Right ventricle myocardium inferior (tissue), 1 donor: ENCODE measurements at places on chromosomes 11 and 22. TPM values are rescaled to one million over a fixed set of nuclear protein-coding genes. Genes with fewer than 3 reads are reported as not detected.

Gene MS4A3
- total RNA-seq: not detected

Gene LGR4
- total RNA-seq: 32.7 TPM

Gene TRIM48
- total RNA-seq: not detected

DNA sequence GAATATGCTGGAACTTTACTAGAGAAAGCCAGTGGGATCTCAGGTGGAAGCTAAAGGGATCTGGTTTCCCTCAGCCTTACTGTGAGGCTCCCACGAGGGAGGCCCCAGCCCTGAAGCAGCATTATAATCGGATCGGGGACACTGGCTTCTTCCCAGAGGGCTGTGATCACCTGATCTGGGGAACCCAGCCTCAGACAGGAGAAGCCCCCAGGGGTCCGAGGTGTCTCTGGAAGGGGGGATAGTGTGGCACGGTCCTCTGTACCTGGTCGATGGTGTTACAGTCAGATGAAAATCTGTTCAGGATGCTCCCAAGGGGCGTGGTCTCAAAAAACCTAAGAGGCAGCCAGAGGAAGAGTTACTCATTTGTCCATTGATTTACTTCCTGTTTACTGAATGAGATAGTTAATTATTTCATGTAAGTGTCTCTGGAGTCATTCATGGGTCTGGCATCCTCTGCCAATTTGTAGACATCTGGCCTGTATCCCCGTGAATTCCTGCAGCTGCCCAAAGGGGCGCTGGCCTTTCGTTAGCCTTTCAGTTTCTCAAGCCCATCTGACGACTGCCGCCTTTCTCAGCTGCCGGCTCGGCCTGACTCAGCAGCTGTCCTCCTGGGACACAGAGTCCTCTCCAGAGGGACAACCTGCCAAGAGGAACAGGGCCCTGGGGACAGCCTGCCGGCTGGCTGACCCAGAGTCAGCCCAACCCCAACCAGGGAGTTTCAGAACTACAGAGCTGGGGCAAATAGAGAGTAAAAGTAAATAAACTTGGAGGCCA is 17.0 kb upstream of the KCNJ11 start:
- DNase-seq: peak; percentile 83

DNA sequence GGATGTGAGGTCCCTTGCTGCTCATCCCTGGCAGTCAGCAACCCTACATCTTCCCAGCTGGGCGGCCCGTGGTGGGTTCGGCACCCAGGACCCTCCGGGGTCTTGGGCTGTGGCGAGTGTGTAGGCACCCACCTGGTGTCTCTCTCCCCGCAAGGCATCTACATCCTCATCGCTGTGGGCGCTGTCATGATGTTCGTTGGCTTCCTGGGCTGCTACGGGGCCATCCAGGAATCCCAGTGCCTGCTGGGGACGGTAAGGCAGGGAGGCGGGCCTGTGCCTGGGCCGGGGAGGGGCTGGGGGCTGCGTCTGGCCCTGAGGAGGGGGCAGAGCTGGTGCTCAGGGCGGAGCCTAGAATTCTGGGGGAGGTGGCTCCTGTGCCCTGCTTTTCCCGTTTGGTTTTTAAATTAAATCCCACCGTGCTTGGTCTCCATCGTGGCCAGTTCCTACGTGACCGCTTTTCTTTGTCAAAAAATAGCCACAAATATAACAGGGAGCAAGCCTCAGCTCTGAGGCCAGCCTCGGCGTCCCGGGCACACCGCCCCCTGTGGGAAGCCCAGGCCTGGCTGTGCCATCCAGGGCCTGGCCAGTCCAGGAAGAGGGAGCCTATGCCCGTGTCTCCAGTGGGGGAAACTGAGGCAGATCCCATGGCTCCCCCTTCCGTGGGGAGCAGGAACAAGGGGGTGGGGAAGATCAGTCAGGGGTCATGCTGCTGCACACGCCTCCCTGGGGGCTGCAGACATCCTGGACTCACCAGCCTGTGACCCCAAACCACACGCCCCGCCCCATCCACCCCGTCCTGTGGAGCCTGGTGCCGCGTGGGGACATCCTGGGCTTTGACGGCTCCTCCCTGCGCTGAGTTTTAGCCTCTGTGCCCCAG is 6.4 kb upstream of the TSSC4 start:
- no peak for DNase-seq

DNA sequence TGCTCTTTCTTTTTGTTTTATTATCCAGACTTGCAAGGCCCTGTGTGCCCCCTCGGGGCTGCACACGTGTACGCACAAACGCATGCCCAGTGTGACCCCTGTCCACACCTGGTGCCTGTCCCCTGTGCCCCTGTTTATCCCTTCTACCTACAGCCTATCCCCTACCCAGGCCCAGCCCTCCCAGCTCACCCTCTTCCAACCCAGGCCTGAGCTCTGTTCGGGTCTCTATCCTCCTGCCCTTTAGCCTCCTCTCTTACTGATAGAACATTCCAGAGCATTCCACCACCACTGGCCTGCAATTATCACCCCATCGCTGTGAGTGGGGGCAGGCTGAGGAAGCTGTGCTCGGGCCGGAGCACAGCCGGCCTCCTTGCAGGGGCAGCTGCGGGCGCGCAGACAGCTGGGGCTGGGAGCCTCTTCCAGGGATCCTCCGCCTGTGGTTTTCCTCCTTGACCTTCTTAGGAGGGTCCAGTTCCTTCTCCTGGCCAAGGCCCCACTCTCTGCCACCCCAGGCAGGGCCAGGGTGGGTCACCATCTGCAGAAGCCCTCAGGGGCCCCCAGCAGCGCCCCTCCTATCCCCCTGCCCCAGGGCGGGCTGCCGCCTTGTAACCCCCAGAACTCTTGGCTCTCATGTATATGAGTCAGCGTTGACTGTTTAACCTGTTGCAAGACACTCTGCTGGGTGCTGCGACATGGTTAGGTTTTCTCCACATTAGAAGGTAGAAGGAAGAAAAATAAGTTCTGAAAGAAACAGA is 41.8 kb upstream of the KCNQ1OT1 start:
- peak; percentile 55 for DNase-seq

- no peak for DNase-seq
These were observed 17.2 kb downstream of the KCNQ1 start for GRCh38 chr11:2461956-2462542.

DNA sequence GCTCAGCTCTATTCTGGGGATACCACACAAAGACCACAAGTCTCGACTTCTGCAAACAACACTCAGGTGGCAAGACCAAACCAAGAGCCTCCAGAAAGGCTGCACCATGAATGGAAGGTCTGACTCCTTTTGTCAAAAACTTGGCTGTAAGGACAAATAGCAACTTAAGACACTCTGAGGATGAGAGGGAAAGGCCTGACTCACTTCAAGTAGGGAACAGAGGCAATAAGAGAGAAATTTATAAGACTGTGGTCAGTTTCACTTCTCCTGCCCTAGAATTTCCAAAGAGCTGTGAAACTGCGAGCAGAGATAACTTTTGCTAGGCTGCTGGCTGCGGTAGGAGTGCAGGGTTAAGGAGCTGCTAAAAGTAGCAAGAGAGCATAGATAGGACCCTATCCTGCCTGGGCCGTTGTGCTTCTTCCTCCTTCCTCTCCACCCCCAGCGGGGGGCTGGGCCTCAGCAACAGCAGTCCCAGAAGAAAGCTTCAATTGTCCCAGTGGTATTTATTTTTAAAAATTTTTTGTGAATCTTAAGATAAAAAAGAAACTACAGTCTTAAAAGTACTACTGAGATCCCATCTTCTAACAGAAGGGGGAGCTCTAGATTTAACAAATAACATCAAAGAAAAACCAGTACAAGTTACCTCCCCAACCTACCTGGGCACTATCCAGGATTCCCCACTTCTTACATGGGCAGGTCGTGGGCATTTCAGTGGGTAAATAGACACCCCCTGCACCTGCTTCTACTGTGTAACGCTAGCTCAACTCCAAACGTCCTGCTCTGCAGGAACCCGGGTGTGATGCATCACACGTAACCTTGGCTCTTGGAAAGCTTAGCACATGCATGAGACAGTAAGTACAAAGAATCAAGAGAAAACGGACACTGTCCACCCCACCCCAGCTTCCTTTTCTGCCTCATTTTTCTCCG is 66.4 kb downstream of the SGSM3 start:
- DNase-seq: no peak

GRCh38 chr22:30742291-30743256 is 47.9 kb downstream of the OSBP2 start:
- no peak for DNase-seq

- DNase-seq: no peak
These were observed 1.6 kb downstream of the KIAA1671 start for GRCh38 chr22:24954114-24954463.

DNA sequence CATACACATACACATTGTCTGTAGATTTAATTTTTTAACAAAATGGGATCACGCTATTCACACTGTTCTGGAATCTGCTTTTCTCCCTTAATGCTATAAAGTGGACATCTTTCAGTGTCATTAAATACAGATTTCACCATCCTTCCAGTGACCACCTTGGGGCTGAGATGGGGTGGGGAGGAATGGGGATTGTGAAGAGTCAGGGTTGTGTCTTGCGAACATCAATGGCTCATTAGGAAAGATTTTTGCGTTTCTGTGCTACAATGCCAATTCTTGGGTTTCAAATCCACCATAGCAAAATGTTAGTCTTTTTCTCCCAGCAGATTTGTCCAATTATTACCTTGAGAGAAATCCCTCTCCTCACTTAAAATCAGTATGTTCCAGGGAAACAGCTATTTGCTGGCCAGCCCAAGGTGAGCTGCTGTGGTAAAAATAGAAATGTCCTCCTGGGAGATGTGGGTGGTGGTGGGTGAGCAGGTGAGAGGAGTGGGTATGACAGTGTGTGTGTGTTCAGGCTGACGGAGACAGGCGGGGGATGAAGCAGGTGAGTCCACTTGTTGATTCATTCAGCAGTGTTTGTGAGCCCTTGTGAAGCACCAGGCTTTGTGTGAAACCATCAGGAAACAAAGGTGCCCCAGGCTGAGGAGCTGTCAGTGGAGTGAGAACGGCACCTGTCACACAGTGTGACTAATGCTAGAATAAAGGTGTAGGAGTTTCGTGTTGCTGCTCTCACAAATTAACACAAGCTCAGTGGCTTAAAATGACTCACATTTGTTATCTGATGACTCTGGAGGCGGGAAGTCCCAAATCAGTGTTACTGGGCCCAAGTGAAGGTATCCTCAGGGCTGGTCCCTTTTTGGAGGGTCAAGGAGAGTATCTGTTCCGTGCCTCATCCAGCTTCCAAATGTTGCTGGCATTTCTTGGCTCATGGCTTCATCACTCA is 1.7 kb upstream of the CBX6 start:
- peak; percentile 30 for DNase-seq

GRCh38 chr22:43853328-43853931 is 8.9 kb downstream of the SULT4A1 start:
- DNase-seq: no peak

DNA sequence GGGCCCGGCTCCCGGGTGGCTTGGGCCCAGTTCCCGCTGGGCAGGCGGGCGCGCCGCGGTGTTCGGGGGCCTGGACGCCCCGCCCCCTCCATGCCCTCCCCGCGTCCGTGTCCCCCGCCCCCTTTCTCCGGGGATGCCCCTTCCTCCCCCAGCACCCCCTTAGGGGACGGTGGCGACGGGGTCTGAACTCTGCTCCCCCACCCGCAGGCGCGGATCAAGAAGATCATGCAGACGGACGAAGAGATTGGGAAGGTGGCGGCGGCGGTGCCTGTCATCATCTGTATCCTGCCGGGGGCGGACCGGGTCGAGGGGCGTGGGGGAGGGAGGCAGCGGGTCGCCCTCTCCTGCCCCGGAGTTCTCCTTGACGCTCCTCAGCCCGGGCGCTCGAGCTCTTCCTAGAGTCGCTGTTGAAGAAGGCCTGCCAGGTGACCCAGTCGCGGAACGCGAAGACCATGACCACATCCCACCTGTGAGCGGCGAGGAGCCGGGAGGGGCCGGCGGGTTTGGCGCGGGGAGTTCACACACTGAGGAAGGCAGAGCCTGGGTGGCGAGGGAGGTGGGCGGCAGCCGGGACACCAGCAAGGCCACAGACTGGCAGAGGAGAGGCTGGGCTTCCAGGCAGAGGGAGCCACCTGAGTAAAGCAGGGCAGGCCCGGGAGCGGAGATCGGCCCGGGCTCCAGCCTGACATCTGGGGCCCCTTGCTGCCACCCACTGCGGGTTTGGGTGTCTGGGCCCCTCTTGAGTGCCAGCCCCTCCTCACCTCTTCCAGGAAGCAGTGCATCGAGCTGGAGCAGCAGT is 546 bp downstream of the DRAP1 start:
- DNase-seq: peak; percentile 79

- DNase-seq: no peak
These were observed 12.6 kb upstream of the MAPK8IP1 start for GRCh38 chr11:45872651-45873356.

DNA sequence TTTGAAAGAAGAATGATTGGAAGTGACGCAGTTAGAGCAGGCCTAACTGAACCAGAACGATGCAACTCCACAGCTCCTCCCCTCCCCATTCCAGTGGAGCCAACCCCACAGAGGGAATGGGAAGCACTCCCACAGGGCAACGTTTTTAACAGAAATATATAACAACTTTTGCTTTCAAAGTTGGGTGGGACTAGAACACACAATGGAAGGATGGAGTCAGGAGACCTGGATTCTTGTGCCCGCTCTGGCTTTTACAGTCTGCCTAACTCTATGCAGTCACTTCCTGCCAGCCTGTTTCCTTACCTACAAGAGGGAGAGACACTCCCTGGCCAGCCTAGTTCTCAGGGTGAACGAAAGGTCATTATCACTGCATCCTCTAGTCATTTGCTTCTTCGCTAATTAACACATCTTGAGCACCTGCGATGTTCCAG is 75.5 kb downstream of the PACSIN2 start:
- DNase-seq: no peak

DNA sequence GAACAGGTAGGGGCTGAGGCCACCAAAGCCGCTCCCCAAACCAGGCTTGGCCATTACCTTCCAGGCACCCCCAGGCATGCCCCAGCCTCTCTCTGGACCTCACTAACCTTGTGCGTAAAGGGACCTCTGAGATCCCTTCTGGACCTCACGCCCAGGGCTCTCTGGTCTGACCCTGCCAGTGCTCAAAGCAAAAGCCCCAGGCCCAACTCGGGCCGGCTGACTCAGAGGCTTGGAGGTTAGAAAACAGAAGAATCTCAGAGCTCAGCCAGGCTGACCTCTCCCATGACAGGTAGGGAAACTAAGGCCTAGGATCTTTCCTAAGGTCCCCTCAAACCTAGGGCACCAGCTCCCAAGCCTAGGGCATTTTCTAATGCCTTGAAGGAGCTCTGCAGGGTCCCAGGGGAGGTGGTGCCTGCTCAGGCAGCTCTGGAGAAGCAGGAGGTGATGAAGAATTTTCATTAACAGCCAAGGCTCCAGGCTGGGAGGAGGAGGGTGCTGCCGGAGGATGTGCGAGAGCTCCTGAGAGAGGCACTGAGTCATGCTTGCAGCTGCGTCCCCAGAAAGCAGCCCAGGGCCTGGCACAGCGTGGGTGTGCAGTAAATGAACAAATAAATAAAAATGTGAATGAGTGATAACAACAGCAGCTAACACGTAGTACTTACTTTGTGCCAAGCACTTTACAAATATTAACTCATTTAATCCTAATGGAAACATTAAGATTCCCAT is 25.6 kb downstream of the ARRB1 start:
- peak; percentile 87 for DNase-seq
